ENCODE measurements at places on chromosomes 12 and 14. TPM values are rescaled to one million over a fixed set of nuclear protein-coding genes. Genes with fewer than 3 reads are reported as not detected.
A peak's percentile ranks its signal among the peaks of the same experiment; 100 is the strongest.

DNA sequence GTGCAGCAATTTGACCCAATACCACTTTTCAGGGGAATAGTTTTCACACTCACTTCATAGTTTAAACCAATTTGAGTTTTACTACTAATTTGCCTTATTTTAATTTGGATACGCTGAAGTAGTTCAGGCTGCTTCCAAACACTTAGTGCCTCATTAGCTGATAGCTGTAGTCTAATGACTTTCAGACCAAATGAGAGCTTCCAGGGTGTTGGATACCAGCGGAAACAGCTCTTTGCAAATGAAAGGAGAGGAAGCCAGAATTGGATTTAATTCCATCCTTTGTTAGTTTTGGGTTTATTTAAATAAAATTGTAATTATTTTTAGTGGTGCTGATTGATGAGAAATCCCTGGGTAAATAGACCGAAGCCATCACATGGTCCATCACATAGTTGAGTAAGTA is 158.3 kb upstream of the SEL1L start:
- DNase-seq = no peak

DNA sequence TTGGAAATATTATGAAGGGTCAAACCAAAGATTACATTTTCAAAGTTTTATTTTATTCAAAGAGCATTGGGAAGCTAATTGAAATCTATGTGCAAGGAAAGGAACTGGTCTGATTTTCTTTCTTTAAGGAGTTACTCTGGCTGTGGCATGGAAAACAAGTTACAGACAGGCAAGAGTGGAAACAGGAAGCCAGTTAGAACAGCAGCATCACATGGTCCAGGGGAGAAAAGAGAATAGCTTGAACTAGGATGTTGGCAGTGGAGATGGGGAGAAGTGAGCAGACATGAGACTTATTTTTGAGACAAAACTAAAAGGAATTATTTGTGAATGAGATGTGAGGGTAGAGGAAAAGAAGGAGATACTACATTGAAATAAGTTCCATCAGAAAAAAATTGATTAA is 3.4 kb downstream of the OR11G2 start:
- DNase-seq = no peak

DNA sequence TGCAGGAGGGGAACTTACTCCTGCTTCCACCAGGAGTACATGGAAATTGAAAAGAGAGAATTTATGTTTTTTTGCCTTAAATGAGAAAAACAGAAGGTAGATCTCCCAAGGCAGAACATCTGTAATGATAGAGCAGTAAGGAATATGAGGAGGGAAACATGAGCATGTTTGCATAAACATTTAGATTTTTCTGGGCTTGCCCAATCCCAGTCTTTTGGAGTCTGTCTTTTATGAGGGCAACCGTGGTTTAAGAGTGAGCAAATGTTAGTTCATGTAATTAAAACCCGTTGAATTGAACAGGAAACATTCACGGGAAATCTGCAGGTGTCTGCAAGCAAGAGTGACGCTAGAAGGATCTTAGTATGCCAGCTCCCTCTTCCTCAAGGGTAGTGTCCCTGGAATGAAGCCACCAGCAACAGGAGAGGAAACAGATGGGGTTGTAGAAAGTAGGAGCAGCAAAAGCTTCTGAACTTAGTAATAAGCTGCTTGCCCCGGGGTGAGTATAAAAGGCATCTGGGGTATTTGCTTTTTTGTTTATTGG is 79.3 kb downstream of the ARF6 start:
- peak; percentile 85 for DNase-seq

DNA sequence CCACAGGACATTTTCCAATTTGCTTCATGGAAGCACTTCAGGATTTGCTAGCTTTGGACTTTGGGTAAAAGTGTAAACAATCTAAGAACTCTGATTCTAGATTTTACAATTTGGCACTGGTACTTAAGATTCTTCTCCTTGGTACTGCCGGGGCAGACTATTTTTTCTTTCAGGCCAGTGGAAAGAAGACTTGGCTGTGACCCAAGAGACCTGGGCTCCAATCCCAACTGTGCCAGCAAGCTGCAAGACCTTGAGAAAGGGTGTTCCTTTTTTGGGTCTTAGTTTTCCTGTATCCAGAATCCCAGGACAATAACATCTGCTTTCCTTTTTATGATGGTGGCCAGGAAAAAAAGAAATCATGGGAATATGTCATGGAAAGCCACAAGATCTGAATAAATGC is 148.1 kb upstream of the CRY1 start:
- DNase-seq = no peak

GARIN6 gene
- total RNA-seq = not detected

NDUFA9 gene
- 52.1 TPM for total RNA-seq

Data from glomerular endothelial cell (primary cell).